ENCODE measurements at places on chromosomes 7 and 10.

- DNase-seq, result peak; percentile 53
Measured at GRCh38 chr10:94617389-94617944, 66.1 kb upstream of the CYP2C18 start.

DNA sequence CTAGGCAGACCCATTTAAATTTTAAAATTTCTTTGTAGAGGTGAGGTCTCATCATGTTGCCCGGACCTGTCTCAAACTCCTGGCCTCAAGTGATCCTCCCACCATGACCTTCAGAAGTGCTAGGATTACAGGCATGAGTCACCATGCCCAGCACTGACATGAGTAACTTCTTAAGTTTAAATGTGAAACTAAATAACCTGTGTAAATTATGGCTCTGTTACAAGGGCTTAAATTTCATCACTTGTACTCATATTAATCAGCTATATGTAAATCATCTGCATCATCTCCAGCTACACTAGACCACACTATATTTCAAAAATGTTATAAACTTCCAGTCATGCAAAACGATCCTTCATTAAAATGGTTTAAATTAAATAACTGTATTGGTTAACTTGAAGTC lies 56.1 kb downstream of the ATAD1 start:
- DNase-seq, result peak; percentile 75

DNA sequence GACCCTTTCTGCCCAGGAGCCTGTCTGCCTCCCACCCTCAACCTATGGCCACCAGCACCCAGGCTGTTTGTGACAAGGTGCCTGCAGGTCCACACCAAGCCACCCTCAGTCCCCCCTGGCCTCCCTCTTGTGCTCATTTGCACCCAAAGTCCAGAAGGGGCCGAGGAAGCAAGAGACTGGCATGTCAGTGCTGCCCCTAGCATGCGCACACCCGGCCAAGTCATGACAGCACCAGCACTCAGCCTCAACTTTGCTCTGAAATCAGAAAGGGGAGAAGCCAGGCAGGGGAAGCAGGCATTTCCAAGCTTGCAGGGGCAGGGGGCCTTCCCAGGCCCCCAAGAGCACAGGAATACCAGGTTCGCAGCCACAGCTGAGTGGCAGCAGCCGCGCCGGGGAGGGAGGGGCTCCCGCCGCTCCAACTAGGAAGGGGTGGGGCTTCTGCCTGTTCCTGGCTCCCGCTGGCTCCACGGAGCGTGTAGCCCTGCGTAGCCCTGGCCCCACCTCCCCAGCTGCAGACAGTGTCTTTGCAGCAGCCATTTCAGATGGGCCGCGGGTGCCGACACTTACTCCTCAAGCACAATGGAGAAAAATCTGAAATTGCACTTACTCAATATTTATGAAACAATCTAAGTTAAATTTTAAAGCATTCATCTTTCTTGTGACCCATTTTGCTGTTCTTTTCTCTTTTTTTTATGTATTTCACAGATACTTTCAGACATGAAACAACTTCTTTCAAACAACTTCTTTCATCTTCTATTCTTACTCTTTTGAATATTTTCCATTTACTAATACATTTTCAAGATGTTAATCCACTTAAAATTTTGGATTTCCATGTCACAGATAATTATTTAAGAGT lies 54.9 kb upstream of the ABCB5 start:
- no peak for DNase-seq

- DNase-seq, result no peak
Measured at GRCh38 chr7:140568021-140568813, 72.4 kb downstream of the DENND2A start.

GRCh38 chr10:79610601-79611191 lies at the start of gene SFTPA1:
SFTPA1 (plus strand) TSS chr10:79610939; CDS start chr10:79611826, 887 bp downstream.
- no peak for DNase-seq

DNA sequence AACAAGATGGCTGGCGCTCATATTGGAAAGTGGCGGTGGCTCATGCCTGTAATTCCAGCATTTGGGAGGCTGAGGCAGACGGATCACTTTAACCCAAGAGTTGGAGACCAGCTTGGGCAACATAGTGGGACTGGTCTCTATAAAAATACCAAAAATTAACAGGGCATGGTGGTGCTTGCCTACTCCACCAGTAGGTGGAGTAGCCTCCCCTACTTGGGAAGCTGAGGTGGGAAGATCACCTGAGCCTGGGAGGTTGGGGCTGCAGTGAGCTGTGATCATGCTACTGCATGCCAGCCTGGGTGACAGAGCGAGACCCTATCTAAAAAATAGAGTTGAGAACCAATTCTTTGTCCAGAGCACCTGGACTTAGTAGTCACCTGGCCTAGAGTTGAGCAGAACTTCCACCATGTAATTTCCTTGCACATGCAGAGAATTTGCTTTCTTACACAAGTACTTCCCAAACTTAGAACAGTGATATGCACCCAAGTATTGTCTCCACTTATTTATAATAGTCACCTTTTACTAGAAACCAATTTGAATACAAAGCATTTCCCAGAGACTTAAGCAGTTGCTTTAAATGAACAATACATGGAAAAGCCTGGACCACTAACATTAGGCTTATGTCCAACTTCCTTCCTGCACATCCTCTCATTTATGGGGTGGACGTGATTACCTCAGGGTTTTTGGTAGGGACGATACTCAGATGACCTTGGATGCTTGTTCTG lies 15.9 kb downstream of the LAMB4 start:
- peak; percentile 24 for DNase-seq

GRCh38 chr10:75407713-75408508 lies 6.3 kb upstream of the ZNF503 start:
- no peak for DNase-seq

DNA sequence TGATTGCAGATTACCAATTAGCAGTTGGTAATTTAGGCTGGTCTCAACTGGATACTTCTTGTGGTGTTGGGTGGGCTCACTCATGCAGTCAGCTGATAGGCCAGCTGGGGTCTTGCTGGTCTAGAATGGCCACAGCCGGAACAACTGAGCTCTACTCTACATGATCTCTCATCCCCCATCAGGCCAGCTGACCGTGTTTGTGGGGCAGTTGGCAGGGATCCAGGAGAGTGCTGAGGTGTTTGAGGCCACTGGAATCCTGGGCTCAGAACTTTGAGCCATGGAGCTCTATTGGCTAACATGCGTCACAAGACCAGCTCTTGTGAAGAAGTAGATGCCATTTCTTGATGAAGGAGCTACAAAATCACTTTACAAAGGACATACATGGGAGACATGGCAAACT lies 242.4 kb downstream of the GFRA1 start:
- DNase-seq, result no peak

- no peak for DNase-seq
Measured at GRCh38 chr7:17770710-17771375, 169.5 kb downstream of the SNX13 start.

DNA sequence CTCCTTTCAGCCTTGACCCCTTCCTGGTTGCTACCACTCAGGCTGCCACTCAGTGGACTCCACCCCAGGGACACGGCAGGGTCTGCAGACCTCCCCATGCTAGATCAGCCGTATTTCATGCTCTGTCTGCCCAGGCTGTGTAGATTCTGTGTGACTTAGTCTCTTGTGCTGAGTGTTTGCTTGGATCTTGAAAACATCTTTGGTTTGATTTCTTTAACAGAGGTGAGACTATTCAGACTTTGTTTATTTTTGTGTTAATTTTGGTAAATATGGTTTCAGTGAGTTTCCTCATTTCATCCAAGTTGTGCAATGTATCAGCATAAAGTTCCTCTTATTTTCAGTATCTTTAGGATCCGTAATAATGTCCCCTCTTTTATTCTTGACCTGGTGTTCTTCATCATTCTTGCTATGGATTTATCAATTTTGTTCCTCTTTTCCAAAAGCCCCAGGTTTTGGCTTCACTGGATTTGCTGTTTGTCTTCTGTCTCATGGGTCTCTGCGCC lies 21.2 kb upstream of the PWWP2B start:
- no peak for DNase-seq

GRCh38 chr10:21297603-21298383 lies 227.7 kb downstream of the SKIDA1 start:
- no peak for DNase-seq

DNA sequence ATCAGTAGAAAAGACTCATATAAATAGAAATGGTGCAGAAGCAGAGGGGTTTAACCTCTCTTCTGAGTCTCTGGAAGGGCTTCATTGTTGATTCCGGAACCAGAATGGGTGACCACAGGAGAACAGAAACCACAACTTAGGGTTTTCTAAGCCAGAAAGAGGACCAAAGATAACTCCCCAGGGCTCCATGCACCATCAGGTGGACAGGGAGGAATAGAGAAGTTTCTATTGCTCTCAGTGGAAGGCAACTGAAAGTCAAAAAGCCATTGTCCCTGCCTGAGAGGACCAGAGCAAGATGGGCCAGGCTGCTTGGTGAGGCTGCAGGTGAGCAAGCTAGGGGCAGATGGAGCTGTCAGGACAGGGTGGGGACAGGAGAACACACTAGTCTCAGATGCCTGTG lies 14.6 kb upstream of the NPS start:
- DNase-seq, result no peak

DNA sequence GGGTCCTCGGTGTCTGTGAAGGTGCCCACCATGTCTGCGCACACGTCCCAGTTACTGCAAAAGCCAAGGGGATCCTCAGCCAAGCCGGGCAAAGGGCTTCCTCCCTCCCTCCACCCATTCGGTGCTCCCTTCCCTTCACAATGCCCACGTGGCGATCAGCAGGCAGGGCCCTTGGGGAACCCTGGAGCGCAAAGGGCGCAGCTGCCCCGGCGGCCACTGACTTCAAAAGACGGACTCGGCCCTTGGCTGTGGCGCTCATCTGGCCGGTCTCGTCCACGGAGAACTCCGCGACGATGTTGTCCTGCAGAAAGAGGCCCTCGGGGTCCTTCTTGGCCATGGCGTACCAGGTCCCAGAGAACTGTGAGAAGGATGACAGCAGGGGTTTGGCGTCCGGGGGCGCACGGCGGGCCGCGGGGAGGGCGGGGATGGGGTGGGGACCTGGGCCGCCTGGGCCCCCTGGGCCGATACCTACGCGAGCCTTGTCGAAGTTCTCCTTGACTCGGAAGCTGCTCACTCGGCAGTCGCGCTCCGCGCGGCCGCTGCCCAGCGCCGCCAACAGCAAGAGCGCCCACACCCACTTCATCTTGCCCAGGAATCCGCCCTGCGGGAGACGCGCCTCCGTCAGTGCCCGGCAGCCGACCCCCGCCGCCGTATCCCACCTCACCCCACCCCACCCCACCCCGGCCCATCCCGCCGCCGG lies 439 bp downstream of the RBP4 start:
- DNase-seq, result no peak
